ENCODE measurements at places on chromosomes 3 and 15.
A peak's percentile ranks its signal among the peaks of the same experiment; 100 is the strongest.

DNA sequence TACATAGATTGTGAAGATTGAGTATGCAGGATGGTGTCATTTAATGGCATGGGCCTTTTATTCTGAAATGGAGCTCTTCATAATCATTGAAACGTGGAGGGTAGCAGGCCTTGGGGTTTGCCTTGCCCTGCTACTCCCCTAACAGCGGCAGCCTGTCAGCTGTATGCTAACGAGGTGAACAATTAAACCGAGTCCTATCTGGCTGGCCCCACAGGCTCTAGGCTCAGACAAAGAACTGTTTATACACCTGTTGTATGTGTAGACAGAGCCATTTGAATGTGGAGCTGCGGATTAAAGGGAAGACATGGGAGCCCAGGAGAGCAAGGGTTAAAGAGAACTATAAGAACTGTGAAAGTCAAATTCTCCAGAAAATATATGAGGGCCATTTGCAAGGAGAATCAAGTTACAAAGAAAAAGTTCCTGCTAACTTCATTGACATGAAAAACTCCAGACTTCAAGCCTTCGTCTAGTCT is 116.7 kb upstream of the CGNL1 start:
- no peak for DNase-seq

- DNase-seq, result no peak
These were observed 15.5 kb upstream of the THRB start for GRCh38 chr3:24510030-24510648.

DNA sequence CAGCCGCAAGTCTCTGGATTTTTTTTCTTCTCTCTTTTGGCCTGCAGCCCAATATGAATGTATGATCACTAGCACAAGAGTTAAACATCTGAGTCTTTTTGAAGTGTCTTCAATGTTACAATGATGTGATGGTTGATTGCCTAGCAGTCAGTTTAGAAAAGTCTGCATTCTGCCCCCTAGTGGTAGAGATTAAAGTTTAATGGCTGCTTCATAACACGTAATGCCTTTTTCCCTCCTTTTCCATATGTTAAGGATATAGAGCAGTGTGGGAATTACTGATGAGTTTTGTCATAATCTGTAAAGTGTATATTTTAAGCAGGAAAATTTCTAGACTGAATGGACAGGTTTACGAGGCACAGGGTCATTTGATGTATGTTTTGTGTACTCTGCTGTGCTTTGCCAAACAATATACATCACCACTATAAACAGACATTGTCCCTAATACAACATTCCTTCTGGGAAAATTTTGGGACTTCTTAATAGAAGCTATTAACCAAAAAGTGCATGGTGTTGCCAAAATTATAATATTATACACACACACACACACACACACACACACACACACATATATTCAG is 1038.5 kb upstream of the NR2F2 start:
- no peak for DNase-seq

- DNase-seq, result peak; percentile 79
These were observed 31.0 kb downstream of the GRIP2 start for GRCh38 chr3:14508966-14509795.

- no peak for DNase-seq
These were observed 52.8 kb downstream of the ETFA start for GRCh38 chr15:76258460-76258859.

- no peak for DNase-seq
These were observed 12.2 kb upstream of the TM2D3 start for GRCh38 chr15:101664303-101664913.

DNA sequence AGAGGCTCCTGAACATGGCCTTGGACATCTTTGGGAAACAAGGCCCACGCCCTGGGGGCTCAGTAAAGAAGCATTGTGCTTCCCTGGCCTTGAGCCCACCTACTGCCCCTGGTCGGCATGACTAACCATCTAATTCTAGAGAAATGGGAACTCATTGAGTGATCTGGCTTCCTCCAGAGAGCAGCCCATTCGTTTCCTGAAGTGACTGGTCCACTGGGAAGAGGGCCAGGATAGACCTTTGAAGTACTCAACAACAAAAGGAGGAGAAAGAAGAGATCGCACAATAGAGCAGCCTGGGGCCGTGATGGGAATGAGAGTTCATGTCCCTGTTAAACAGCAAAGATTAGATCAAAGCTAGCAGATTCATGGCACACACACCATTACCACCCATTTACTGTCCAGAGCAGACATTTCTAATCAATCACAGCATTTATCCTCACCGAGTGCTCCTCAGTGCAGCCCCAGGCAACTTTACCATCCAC is 514.4 kb upstream of the PROK2 start:
- DNase-seq, result no peak

- no peak for DNase-seq
These were observed 25.1 kb downstream of the CNTN6 start for GRCh38 chr3:1117843-1118473.

DNA sequence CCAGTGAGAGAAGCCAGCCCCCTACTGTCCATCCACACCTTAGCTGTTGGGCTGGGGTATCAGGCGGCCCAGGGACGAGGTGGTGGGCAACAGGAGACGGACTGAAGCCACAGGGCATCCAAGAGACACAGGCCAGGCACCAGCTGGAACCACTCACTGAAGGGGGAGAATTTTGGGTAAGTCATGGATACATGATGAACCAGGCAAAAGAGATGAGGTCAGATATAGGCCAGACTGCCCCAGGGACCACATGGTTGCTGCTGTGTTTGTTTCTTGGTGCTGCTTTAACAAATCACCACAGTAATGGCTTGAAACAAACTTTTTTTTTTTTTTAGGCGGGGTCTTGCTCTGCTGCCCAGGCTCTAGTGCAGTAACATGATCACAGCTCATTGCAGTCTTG is 66.4 kb downstream of the SEMA5B start:
- no peak for DNase-seq

GRCh38 chr3:71244826-71245488 is 338.6 kb downstream of the FOXP1 start:
- no peak for DNase-seq

- no peak for DNase-seq
These were observed 9.1 kb downstream of the ABHD5 start for GRCh38 chr3:43699864-43700263.

DNA sequence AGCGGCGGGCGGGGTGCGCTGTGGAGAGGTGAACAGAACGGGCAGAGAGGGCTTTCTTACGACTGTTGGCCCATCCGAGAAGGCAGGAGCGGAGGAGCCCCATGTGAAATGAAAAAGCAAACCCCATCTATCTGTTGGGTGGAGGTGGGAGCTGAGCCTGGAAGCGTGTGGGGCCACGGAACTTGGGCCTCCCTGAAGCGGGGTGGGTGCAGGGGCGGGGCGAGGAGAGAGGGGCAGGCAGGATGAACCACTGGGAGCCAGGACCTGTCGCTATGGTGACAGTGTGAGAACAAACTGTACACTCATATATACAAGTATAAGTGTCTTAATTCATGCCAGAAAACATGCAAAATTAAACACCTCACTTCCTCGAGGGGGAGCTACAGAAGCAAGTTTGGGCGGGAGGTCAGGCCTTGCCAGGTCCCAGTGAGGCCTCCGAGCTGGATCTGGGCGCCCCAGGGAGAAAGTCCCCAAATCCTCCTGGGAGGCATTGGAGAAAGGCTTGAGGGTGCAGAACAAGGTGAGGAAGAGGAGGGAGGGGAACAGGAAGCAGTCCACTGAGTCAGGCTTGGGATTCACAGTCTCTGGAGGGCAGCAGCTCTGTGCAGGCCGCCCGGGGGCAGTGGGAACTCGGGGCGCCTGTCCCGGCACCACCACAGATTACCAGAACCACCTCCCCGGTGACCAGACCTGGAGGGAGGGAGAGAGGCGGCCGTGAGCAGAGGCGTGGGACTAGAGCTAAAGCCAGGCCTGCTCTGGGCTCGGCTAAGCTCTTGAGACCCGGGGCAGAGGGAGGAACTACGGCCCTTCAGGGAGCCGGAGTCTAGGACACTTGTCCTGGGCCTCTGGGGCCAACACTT is 34.8 kb downstream of the RBPMS2 start:
- DNase-seq, result no peak

GRCh38 chr3:133448478-133449122 is 48.7 kb downstream of the BFSP2 start:
- DNase-seq, result peak; percentile 16

GRCh38 chr3:97721446-97721845 is 43.1 kb upstream of the ARL6 start:
- no peak for DNase-seq

- DNase-seq, result no peak
These were observed 58.5 kb downstream of the GPR160 start for GRCh38 chr3:170096342-170096741.

DNA sequence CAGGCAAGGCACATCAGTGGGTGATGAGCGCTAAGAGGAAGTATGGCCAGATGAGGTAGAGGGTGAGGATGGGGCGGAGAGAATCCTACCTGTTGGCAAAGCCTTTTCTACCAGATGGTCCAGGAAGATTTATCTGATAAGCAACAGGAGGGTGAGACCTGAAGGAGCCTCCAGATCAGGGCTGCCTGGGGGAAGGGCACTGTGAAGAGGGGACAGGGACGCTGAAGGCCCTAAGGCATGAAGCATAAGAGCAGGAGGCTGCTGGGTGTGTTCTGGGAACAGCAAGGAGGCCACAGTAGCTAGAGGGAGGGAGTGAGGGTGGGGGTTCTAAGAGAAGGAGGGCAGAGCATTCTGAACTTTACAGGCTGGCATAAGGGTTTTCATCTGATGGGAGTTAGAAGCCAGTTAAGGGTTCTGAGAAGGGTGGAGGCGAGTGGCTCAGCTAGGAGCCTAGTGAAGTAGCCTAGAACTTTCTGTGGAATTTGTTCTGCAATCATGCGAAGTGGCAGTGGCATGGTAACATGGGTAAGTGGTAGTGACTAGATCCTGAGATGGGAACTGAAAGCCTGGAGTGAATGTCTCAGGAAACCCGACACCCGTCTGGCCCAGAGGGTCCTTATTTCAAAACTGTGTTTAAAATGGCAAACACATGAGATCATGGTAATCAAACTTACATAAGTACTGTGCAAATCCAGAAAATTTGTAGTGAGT is 29.9 kb downstream of the CGNL1 start:
- no peak for DNase-seq

- no peak for DNase-seq
These were observed 148.5 kb downstream of the OSBPL10 start for GRCh38 chr3:31832551-31832950.

DNA sequence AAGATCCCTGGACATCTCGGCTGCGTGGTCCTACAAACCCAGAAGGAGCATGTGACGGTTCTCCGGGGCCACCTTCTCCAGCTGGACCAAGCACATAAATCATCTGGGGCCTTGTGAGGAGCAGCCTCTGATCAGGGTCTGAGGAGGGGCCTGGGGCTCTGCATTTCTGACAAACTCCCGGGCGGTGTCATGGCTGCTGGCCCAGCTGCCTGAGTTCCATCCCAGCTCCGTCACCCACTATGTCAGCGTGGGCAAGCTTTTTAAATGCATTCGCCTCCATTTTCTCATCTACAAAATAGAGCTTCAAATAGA is 126.3 kb upstream of the MEF2A start:
- DNase-seq, result peak; percentile 2

- DNase-seq, result no peak
These were observed 335.1 kb upstream of the THRB start for GRCh38 chr3:24829629-24830229.

- DNase-seq, result no peak
These were observed 63.8 kb upstream of the ANKRD34C start for GRCh38 chr15:79218588-79219200.

GRCh38 chr3:73215901-73216300 is 154.4 kb downstream of the EBLN2 start:
- DNase-seq, result no peak

- no peak for DNase-seq
These were observed 1004.1 kb downstream of the TBL1XR1 start for GRCh38 chr3:176193032-176193730.

DNA sequence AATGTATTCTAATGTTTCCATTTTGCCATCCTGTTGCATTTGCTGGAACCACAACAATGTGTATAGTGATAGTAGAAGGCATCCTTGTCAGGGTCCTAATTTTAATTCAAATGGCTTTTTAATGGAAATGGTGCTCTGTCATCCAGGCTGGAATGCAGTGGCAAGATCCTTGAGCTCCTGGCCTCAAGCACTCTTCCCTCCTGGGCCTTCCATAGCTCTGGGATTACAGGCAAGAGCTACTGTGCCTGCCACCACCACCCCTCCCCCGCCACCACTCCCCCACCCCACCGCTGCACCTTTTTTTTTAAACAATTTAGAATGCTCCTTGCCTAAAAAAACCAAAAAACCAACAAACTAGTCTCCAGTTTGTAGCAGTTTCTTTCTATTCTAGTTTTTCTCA is 15.2 kb upstream of the IQCF6 start:
- no peak for DNase-seq

- peak; percentile 70 for DNase-seq
These were observed 644 bp upstream of the NGLY1 start for GRCh38 chr3:25783661-25784512.

DNA sequence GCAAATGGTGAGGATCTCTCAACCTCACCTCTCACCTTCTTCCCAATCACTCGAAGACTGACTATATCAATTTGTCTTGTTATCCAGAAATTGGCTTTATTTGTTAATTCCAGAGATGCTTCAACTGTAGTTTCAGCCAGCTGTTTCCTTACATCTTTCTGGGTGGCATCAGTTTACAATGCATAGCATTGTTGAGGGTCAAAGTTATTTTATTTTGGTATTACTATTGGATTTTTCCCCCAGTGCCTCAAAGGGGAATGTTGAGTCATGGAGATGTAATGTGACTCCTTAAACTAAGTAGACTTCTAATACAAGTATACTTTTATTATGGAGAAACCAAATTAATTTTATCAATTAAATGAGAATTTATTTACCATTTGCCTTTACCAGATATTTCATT is 351.6 kb downstream of the TIGIT start:
- DNase-seq, result no peak

- no peak for DNase-seq
These were observed 62.6 kb downstream of the OSBPL10 start for GRCh38 chr3:31918179-31919150.

DNA sequence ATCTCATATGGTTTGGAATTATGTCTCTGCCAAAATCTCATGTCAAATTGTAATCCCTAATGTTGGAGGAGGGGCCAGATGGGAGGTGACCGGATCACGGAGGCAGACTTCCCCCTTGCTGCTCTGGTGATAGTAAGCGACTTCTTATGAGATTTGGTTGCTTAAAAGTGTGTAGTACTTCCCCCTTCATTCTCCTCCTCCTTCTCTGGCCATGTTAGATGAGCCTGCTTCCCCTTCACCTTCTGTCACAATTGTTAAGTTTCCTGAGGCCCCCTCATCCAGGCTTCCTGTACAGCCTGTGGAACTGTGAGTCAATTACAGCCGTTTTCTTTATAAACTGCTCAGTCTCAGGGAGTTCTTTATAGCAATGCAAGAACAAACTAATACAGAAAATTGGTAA is 51.1 kb downstream of the NEDD4 start:
- no peak for DNase-seq

DNA sequence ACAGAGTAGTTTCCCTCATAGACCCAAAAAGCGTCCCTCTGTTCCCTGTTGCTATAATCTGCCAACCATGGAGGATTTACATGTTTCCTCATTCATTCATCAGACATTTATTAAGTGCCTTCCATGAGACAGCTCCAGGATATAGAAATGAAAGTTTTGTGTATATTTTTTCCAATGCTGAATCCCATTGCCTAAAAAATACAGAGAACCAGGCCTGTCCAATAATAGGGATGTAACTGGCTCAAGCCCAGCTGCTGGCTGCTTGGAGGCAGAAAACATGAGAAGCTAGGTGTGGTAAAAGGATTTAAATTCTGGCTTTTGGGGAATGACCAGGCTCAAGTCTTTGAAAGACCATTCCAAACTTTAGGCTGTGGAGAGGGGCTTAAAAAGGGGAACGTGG is 41.5 kb downstream of the RARB start:
- DNase-seq, result no peak

- DNase-seq, result no peak
These were observed 34.9 kb downstream of the MECOM start for GRCh38 chr3:169628567-169628966.

- DNase-seq, result no peak
These were observed 369.7 kb upstream of the PROK2 start for GRCh38 chr3:72154391-72155335.
